CD4-positive, alpha-beta T cell treated with Interleukin-15 for 1 hour (primary cell): ENCODE measurements at places on chromosomes 1 and 21.

GRCh38 chr1:197771904-197772556 lies 3.2 kb downstream of the DENND1B start:
- DNase-seq, result no peak

- no peak for DNase-seq
These were observed 647.9 kb downstream of the PLA2G4A start for GRCh38 chr1:187476671-187477070.

DNA sequence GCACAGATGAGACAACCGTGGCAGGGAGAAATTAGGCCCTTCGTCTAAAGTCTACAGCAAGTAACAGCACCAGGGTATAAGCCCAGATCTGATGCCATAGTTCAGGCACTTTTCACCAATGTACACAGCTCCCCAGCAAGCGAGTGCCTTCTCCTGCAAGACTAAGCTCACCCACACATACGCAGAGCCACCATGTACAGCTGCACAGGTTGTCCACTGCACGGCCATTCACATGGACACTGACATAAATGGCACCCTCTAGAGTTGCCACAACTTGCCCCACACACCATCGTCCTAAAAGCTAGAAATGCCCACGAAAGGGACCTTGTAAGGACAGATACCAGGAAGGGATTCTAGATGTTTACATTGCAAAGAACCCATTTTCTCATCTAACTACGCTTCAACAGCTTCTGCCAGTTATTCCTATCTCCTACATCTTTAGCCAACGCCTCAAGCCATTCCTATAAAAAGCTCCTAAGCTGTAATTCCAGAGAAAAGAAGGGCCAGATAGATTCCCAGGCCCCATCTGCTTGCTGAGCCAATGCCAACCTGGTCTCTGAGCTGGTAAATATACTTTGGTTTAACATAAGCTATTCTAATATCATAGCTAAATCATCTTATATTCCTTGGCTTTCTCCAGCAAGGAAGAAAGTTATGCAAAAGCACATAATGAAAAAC lies 174.0 kb upstream of the KAZN start:
- no peak for DNase-seq

DNA sequence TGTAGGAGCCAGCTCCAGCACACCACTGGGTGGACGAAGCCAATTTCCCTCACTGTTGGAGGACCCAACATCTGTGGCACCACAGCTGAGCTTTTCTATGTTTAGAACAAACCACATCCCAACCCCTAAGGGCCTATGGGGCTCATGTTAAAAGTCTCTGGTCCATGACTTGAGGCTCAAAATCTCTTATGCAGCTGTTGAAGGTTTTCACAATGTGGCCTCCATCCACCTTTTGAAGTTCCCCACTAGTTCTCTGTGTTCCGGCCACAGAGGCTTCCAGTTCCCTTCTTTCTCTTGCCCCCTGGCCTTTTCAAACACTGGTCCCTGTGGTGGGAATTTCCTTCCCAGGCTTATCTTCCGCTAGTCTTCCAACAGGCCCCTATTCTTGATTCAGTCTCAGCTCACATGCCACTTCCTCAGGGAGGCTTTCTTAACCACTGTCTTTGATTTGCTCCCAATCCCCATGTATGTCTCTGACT lies 3.9 kb upstream of the IFNLR1 start:
- DNase-seq, result peak; percentile 34

DNA sequence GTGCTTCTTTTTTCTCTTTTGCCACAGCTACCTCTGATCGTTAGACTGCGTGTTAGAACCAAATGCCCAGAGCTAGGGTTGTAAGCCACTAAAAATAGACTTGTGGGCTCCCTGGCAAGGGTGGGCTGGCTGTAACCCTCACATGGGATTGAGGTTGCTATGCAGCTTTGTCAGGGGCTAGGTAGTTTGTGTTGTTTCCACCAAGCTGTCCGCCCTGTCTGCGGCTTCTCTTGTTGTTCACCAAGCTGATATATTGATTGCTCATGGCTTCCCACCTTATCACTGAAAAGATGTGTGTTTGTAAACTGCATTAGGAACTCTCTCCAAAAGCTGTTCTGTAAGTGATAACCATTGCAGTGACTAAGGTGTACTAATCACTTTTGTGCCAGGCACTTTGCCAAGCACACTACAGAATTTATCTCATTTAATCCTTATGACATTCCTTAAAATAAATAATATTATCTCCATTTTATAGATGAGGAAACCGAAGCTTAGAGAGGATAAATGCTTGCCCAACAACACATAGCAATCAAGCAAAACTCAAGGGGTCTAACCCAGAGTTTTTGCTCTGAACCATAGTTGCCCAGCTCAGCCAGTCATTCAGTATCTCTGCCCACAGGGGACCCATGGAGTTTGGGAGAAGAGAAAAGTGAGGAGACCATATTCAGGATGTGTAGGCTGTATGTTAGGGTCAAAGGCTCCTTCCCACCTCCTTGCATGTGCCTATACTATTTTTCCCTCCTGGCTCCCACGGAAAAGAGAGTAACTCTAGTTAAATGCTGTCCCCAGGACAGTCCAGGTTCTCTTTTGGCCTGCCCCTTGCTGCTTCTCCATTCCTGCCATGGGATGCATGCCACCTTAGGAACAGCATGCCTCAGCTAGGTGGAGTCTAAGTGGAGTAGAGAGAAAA lies 42.2 kb upstream of the TARBP1 start:
- no peak for DNase-seq

DNA sequence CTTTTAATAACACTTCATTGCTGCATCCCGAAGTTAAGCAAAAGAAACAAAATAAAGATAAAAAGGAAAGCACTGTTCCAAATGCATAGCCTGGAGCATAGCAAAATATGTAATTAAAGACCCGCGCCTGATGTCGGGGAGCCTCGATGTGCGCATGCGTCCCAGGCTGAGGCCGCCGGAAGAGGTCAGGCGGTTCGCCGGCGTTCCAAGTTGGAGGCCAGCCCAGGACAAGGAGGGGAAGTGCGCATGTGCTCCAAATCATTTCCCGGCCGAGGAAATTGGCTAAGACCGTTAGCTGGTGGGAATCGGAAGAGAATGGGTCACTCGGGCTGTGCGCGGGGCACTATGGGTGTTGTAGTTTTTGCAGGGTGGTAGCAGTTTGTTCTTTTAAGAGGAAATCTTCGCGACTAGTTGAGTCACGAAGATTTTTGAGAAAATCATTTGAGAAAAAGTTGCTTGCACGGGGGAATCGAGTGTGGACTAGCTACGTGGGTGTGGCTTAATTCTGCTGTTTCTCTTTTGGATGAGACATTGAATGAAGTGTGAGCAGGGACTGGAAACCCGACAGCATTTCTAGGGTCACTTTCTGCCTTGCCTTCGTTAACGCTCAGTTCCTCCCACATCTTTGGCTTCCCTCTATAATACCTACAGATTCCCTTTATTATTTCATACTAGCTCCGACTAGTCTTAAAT lies 31.0 kb upstream of the CD1D start:
- DNase-seq, result peak; percentile 85

DNA sequence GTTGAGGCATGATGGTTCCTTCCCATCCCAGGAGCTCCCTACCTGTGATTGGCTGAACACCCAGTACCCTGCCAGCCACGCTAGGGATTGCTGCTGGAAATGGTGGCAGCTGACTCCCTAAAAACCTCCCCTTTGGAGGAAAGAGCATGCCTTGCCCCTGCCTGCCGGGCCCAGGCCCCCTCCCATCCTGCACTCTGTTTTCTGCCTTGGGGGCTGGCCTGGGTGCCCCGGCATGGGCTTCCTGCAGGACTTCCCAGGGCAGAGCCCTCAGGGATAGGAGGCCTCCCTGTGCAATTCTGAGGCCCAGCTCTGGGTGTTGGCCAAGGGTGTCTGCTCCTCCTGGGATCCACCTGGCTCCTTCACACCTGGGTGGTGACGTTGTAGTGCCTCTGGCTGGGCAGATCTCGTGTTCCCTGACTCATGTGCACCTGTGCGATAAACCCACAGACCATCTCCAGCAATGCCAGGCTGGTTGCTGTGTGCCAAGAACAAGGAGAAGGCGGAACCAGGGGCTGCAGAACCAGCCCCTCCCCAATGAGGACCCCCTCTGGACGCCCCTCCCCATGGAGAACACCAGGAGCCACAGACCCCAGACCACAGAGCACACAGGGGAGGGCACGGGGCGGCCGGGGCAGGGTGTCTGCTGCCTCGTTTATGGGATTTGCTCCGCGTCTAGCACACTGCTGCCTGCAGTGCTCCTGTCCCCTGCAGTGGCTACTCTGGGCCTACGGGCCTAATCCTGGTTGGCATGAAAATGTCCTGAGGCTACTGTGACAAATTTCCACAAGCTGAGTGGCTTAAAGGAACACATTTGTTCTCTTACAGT lies 13.6 kb downstream of the CSTB start:
- DNase-seq, result no peak

DNA sequence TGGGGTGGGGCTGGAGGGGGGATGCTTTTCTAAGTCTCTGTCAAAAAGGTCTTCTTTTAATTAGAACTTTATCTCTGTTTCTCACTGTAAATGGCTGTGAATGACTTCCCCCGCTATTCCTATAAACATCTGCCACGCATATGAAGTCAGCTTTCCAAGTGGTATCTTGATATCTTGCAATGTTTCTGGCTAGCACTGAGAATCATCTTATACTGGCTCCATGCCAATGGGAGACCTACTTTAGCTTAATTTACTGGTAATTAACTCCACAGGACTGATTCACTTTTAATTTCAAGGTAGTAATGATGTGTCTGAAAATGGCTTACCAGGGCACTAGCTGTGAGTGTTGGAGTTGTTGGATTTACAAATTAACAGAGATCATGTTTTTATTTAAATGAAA lies 4.3 kb downstream of the GPR88 start:
- no peak for DNase-seq

DNA sequence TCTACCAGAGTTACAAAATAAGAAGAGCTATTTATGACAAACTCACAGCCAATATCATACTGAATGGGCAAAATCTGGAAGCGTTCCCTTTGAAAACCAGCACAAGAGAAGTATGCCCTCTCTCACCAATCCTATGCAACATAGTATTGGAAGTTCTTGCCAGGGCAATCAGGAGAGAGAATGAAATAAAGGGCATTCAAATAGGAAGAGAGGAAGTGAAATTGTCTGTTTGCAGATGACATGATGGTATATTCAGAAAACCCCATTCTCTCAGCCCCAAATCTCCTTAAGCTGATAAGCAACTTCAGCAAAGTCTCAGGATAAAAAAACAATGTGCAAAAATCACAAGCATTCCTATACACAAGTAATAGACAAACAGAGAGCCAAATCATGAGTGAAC lies 1169.5 kb downstream of the AMY1C start:
- no peak for DNase-seq

- no peak for DNase-seq
These were observed 4.8 kb downstream of the MGST3 start for GRCh38 chr1:165635823-165636222.

DNA sequence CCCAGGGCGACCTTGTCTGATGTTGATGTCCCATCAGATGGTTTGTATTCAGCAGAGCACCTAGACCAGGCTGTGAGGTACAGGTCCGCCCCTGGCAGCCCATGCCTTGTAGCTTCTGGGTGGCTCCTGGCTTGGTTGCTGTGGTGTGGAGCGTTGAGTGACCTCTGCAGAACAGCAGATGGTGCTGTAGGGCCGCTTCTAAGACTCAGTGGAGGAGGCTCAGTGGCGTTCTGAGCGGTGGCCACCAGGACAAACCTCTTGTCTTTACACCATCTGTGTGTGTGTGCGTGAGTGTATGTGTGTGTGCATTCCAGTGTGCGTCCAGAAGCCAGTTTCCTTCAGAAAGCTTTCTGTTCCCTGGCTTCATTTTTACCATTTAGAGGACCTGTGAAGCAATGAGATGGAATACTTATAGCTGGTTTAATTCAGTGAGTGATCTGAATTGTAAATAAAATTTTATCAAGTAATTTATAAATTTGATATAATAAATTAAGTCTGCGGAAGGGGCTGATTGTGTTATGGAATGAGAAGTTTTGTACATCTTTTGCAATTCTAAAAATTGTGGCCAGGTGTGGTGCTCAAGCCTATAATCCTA lies 66.1 kb downstream of the ADARB1 start:
- peak; percentile 74 for DNase-seq

GRCh38 chr1:160460214-160460642 lies 59.9 kb downstream of the VANGL2 start:
- no peak for DNase-seq

DNA sequence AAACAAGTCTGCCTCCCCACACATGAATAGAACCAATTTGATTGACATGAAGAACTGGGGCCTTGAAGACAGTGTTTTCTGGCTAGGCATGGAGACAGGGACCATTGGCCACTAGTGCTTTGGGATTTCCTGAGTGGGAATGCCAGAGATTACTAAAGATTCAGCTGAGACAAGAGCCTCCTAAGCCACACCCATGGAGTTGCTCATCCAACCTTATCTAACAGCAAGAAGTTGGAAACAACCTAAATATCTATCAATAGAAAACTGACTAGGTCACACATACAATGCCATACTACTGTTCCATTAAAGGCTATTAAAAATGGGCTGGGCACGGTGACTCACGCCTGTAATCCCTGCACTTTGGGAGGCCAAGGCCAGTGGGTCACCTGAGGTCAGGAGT lies 184.1 kb downstream of the ZBTB18 start:
- no peak for DNase-seq

DNA sequence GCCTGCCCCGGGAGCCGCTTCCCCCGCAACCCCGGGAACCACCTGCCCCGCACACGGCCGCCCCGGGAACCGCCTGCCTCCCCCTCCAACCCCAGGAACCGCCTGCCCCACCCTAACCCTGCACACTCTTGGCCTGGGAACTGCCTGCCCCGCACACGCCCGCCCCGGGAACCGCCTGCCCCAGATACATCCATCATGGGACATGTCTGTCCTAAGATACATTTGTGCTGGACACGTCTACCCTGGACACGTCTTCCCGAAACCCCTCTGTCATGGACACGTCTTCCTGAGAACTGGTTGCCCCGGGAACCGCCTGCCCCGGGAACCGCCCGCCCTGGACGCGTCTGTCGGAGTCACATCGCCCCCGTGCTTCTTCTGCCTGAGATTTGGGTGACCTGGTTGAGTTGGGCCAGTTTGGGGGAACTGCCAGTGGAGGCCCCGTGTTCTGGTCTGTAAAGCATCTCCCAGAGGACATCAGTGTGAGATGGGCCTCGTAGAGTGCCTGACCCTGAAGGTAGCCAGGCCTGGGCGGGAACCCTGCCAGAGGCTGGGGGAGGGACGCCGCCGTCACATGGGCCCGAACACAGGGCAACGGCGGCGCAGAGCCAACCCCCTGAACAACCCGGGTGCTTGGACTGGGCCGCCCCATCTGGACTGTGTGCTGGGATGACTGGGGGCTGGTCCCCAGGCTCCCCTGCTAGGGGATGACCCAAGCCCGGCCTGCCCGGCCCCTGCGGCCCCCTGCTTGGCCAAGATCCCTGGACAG lies 3.6 kb downstream of the PERM1 start:
- no peak for DNase-seq

- no peak for DNase-seq
These were observed 12.7 kb downstream of the SPATC1L start for GRCh38 chr21:46171585-46171984.

DNA sequence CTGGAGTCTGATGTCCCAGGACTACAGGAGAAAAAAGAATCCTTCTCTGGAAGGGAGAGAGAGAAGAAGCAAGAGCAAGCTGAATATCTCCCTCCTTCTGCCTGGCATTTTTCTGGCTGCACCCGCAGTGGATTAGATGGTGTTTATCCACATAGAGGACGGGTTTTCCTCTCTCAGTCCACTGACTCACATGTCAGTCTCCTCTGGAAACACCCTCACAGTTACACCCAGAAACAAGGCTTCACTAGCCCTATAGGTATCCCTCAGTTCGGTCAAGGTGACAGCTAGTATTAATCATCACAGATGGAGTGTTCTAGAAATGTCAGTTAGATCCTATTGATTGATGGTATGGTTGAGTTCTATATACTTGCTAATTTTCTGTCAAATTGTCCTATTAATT lies 87.9 kb downstream of the RHOU start:
- no peak for DNase-seq
